ENCODE measurements at places on chromosomes 12 and 14. TPM values are rescaled to one million over a fixed set of nuclear protein-coding genes. Genes with fewer than 3 reads are reported as not detected.

Gene GRIP1
- total RNA-seq = 8.4 TPM

Gene INSM2
- total RNA-seq = 0.07 TPM

Gene NUBPL
- 14.9 TPM for total RNA-seq

Gene KCNH3
- 0.12 TPM for total RNA-seq

Gene FERMT2
- total RNA-seq = 29.1 TPM

Gene RCOR1
- 23.4 TPM for total RNA-seq

Gene DEGS2
- total RNA-seq = 1.6 TPM

- DNase-seq = no peak
These were observed 89.7 kb upstream of the PARP11 start for GRCh38 chr12:3962631-3963483.

DNA sequence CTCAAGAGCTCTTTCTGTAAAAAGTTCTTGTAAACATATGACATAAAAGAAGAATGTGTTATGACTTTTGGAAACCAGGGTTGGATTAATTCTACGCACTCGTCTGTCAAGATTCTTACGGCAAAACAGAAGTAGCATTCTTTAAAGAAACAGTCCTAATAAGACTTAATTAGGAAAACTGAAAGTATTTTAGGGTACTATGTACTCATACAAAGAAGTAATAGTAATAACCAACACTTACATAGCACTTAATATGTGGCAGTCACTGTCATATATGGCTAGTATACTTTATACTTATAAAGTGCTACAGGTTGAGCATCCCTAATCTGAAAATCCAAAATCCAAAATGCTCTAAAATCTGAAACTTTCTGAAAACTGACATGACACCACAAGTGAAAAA lies 72.9 kb upstream of the ST8SIA1 start:
- DNase-seq = no peak

GRCh38 chr12:49413010-49413409 lies 45.7 kb downstream of the SPATS2 start:
- no peak for DNase-seq

DNA sequence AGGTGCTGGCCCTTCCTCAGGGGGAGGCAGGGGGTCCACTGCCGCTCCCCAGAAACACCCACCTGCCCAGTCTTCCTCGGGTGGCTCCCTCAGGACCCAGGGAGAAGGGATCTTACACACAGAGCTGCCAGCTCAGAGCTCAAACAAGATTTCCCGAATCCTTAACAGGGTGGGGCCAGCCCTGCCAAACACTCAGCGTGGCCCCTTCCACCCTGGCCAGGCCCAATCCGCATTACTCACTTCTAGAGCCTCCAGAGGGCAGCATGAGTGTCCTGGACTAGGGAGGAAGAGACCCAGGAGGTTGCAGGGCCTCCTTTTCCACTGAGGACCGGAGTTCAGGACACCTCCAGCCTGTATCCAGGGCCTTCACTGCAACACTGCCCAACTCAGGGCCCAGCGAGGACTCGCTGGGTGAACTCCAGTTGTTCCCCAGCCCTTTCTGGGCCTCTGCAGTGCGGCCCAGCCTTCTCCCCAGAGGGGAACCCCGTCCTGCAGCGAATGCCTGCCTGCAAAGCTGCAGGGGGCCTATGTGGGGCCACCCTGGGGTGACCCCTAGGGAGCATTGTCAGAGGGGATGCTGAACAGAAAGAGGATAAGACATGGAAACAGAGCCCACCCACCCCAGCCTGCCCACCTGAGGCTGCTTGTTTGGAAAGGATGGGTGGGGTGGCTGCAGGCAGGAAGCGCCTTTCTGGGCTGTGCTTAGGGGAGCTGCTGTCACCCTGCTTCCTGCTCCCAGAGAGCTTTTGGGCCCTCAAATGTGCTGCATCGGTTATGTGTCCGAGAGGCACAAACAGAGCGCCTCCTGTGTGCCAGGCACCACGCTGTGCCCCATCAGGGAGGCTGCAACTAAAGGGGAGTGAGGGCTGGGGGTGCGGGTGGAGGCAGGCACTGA lies 43.8 kb downstream of the CCNK start:
- peak; percentile 81 for DNase-seq

DNA sequence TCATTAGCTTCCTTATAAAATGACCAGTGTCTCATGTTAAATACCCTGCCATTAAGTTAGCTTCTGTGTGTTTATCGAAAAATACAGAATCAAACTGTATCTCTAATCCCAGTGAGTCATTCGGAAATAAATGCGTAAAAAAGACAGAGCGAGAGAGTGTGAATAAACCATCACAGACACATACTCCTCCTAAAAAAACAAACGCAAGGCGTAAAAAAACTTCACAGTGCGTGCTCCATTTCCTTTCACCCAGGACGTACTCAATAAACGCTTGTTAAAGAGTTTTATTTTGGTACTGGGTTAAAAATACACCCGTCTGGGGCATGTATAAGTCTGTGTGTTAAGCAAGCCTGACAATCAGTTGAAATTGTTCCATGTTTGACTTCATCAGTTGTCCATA lies 58.8 kb upstream of the ISM2 start:
- no peak for DNase-seq

- DNase-seq = no peak
These were observed 3.7 kb upstream of the USP15 start for GRCh38 chr12:62256408-62257096.

DNA sequence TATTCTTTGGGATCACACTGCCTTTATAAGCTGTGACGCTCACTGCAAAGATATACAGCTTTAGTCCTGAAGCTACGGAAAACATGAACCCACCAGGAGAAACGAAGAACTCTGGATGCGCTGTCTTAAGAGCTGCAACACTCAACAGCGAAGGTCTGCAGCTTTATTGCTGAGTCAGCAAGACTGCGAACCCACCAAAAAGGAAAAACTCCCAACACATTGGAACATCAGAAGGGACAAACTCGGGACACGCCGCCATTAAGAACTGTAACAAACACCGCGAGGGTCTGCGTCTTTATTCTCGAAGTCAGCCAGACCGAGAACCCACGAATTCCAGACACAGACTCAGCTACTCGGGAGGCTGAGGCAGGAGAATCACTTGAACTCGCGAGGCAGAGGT lies 9.2 kb upstream of the VWF start:
- DNase-seq = no peak

DNA sequence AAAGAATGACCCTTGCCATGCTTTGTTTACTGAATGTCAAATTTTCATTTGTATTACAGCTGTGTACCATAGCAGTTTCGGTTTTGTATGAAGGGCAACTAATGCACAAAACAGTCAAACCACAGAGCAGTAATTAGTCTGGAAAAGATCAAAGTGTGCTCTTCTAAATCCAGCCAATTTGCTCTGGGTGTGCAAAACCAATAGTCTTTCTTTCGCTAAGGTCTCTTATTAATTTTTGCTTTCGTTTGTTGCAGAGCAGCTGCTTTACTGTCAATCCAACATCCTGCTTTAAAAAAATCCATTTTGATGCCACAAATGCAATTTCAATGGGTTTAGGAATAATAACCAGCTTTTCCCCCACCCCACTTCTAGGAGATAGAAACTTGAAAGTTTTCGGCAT lies 114.2 kb downstream of the BRMS1L start:
- DNase-seq = no peak

- DNase-seq = no peak
These were observed 2.6 kb upstream of the SLC35E3 start for GRCh38 chr12:68743356-68743755.

DNA sequence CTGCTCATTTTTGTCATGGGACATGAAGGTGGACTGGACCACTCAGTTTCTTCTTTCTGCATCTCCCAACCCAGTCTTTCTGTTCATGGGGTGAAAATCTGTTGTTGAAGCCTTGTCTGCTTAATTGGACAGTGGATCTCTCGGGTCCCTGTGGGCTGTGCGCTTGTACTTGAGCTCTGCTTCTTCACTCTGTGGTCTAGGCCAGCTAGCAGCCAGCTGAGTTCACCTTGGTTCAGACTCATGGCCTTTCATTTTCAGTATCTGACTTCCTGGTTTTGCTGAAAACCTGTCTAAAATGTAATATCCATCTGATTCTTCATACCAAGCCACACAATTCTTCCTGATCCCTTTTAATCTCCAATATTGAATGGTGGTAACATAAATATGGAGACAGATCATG lies 117.2 kb downstream of the LRRK2 start:
- no peak for DNase-seq

GRCh38 chr14:73142216-73142615 lies 5.9 kb downstream of the PSEN1 start:
- no peak for DNase-seq

DNA sequence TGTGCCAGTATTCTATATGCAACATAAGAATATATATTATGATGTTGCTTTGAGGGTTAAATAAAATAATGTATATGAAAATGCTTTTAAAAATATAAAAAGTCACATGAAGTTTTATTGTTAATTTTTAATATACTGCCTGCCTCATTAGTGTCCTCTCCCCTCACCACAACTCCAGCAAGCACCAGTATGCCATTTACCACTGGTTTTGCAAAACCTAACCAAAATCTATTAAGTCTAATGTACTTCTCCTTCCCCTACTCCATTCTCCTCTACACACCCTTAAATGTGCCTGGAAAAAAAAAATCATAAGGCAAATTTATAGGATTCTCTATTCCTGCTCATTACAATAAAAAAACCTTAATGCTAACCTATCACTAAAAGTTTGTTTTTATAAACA lies 24.0 kb upstream of the GNG2 start:
- no peak for DNase-seq

DNA sequence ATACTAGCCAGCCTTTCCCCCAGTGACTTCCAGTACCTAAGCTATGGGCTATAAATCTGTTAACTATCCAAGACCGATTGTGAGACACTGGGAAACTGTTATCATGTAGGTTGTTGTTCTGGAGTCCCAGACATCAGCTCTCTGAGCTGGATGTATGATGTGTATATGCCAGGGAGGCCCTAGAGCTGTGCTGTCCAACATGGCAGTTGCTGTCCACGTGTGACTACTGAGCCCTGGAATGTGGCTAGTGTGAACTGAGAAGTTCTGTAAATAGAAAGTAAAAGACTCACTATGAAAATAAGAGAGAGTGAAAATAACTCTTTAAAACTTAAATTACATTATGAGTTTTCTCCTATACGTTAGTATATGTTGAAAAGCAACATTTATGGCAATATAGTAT lies 755.8 kb upstream of the FBXO33 start:
- peak; percentile 78 for DNase-seq

DNA sequence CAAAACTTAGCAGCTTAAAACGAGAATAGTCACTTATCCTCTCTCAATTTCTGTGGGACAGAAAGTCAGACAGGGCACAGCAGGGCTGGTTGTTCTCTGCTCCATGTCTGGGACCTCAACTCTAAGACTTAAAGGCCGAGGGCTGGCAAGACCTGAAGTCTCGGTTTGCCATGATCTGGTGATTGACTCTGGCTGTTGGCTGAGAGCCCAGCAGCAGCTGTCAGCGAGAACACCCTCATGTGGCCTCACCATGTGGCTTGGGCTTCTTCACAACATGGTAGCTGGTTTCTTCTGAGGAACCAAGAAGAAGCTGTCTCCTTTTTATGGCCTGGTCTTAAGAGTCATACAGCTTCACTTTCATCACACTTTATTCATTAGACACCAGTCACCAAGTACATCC lies 1.7 kb upstream of the VASH1 start:
- DNase-seq = no peak

DNA sequence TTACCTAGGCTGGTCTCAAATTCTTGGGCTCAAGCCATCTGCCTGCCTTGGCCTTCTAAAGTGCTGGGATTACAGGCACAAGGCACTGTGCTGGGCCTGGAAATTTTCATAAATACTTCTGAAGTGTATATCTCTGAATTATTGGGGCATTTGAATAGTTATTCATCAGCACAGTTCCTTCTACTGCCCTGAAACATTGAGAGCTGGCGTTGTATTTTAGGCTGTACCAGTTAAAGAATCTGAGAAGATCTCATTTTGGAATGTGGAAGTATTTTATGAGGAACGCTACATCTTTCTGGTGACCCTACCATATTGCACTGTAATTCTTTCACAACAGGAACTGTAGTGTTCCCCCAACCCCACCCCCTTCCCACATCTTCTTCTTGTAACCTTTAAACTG lies 349.0 kb upstream of the RGS6 start:
- DNase-seq = no peak

GRCh38 chr14:96081767-96082400 lies 42.7 kb downstream of the C14orf132 start:
- DNase-seq = no peak

GRCh38 chr12:76713986-76714385 lies 49.9 kb upstream of the ZDHHC17 start:
- no peak for DNase-seq

DNA sequence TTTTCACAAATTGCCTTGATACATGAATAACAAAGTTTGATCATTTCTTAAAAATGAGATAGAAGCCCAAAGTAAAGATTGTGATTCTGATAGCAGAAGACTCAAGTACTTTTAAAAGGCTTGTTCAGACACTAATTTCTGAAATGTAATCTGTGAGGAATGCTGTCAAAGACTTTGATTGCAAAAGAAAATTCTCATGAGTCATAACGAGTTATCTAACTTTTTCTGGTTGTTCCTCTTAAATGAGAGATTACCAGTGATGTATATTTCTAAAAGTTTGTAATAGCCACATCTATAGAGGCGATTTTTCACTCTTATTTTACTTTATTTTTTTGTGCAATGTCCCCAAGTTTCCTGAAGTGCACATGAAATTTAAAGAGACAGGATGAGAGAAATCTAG lies 7.0 kb downstream of the PYGL start:
- peak; percentile 73 for DNase-seq

DNA sequence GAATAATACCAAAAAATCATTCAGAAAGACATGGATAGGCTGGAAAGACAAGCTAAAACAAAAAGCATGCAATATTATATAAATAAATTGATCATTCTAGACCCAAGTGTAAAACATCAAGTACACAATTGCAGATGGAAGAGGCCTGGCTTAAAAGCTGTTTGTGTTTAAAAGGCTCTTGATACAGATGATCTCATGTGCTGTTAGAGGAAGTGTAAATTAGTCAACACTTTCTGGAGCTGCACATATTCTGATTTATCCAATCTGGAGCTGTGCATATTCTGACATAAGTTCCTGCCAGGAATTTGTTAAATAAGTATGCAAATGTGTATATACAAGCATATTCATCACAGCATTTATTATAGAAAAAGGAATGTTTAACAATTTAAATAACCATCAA lies 273.1 kb downstream of the RPS29 start:
- no peak for DNase-seq

DNA sequence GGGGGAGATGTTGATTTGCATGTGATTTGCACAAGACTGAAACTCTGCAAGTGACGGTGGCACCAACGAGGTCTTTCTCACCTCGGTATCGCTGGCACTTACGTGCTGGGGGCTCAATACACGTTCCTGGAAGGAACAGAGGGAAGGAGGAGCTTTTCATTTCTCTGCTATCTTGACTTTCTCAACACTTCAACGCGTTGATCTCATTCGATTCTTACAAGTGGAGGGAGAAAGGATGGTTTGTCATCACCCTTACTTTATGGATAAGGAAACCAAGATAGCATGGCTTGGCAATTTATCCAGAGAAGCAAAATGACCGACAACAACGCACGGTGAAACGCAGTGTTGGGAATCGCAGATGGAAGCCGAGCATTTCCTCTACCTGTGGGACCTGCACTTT lies 87.3 kb upstream of the RFLNA start:
- DNase-seq = no peak

Data from PC-3 (cell line).